Stimulated activated CD4-positive, alpha-beta T cell treated with anti-CD3 and anti-CD28 coated beads, Interleukin-15, amount 100 ng/mL, for 24 hours (primary cell): ENCODE measurements at places on chromosomes 16 and 17.

DNA sequence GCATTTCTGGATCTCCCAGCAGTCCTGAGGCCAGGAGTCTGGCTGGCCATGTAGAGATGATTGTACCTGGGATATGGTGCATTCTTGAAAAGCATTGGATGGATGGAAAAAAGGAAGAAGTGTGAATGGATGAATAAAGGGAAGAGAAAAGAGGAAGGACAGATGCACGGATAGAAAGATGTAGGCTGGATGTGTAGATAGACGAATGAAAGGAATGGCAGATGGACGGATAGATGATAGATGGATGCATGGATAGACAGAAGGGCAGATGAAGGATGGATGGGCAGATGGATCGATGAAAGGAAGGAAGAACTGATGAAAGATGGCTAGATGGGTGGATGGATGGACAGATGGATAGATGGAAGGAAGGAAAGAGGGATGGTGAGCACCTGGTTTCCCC, 210.9 kb downstream of the MSI2 start:
- DNase-seq, result no peak

GRCh38 chr17:50289278-50289677, 15.0 kb downstream of the TMEM92 start:
- DNase-seq, result no peak

- DNase-seq, result no peak
These were observed 402.8 kb upstream of the SALL1 start for GRCh38 chr16:51553910-51554309.

GRCh38 chr16:72444696-72445095, 272.7 kb upstream of the PMFBP1 start:
- DNase-seq, result no peak

- no peak for DNase-seq
These were observed 53.9 kb downstream of the AP2B1 start for GRCh38 chr17:35641032-35641431.

GRCh38 chr17:192666-193425, 11.4 kb upstream of the DOC2B start:
- no peak for DNase-seq

GRCh38 chr16:65327346-65327745, 205.5 kb upstream of the CDH11 start:
- no peak for DNase-seq

DNA sequence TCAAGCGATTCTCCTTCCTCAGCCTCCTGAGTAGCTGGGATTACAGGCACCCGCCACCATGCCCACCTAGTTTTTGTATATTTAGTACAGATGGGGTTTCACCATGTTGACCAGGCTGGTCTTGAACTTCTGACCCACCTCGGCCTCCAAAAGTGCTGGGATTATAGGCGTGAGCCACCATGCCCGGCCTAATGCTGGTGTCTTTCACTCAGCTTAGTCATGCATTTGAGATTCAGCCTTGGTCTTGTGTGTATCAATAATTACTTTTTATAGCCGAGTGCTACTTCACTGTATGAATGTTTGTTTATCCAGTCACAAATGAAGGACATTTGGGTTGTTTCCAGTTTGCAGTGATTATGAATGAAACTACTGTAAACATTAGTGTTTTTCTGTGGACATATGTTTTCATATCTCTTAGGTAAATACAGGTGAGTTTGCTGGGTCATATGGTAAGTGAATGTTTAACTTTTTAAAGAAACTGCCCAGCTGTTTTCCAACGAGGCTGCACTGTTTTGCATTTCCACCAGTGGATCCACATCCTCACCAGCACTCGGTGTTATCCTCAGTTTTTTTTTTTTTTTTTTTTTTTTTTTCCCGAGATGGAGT, 11.0 kb upstream of the PLCG2 start:
- no peak for DNase-seq

DNA sequence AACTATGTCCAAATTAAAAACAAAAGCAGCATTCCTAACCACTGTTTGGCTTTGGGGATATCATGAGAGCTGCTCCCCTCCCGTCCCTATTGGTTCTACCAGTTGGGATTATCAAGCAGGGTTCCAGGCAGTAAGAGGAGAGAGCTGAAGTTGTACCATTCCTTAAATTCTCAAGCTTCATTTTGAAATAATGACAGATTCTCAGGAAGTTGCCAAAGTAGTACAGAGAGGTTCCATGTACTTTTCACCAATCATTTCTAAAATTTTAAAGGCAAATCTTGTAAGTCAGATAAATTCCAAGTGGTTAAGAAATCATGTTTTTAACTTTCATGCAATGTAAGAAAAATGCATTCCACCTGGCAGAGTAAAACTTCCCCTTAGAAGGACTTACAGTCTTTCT, 36.9 kb downstream of the TEX2 start:
- no peak for DNase-seq
